ENCODE measurements at places on chromosomes 2 and 18.

DNA sequence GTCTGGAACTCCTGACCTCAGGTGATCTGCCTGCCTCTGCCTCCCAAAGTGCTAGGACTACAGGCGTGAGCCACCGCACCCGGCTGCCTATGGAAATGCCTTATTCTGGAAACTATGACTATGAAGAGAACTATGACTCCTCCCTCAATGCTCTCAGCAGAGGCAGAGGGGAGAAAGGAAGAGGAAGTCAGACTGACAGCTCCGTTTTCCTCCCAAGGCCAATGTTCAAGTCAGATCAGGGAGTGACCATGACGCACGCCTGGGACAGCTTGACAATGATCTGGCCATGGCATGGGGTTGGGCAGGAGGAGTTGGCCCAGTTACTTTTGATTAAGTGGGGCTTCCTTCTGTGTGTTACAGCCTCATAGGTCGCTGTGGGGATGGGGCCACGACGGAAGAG is 44.3 kb upstream of the MRPL33 start:
- DNase-seq: no peak

DNA sequence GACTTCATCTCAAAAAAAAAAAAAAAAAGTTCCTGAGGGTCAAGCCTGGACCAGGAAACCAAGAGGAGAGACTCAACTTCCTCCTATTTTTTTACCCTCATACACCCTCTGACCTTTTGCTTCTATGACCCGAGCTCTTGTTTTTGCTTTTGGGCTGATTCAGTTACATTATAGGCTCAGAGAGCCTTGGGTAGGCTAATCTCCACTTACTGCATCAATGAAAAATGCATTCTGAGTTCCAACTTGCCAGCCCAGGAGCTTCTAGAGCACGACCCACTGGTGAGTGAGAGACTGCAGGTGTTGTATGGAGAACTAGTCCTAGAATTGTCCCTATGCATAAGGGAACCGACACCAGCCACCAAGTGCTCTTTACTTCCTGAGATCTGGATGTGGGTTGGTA is 91.1 kb downstream of the CABLES1 start:
- no peak for DNase-seq

- no peak for DNase-seq
These were observed 13.8 kb downstream of the COL6A3 start for GRCh38 chr2:237400199-237400598.

DNA sequence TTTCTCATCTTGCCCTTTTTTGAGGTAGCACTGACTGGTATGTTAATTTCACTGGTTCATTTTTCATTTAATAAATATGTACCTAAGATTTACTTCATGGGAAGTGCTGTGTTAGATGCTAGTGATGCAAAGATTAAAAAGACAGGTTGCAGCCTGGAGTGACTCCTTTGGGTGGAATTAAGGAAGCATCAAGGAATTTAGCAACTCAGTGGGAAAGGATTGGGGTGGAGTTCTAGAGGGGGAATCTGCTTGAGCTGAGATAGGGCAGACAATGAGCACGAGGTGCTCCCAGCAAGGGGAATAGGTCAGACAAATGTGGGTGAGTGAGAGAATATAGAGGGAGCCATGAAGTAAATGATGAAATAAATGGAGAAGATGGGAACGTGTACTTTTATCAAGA is 57.0 kb downstream of the LYPD6 start:
- no peak for DNase-seq

DNA sequence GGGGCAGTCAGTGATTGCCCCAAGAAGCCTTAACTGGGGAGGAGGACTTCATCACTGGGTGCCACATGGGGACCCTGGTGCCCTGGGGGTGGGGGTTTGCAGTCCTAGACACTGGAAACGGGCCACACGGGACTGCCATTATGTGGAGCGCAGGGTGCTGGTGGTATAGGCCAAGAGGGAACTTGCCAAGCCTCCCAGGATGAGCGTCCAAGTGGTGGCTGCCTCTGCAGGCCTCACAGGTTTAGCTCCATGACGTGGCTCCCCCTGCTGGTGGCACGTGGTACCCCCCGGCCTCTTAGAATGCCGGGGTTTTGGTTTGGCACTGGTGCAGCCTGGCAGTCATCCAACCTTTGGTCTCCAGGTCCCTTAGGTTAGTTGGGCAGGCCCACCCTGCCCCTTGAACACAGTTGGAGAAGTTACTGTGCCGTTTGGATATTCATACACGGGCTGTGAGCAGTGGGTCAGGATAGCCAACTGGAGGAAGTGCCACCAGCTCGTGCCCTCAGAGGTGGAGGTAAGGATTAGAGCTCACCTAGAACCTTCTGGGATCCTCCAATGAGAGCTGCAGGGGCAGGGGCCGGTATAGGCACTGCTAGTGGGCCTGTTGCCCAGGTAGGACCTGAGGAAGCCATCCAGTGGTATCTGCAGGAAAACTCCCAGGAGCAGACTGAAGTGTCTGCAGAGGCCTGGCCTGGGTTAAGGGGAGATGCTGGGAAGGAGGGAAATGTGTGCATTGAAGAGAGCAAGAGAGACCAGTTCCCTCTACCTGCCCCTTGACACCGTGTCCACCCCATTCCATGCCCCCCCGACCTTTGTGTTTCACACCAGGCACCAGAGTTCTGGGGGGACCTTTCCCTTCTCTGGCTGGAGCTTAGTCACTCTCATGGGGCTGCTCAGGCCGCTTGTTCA is 5.7 kb downstream of the PTMA start:
- peak; percentile 83 for DNase-seq

GRCh38 chr2:12722447-12723316 is 5.9 kb downstream of the TRIB2 start:
- DNase-seq: no peak

DNA sequence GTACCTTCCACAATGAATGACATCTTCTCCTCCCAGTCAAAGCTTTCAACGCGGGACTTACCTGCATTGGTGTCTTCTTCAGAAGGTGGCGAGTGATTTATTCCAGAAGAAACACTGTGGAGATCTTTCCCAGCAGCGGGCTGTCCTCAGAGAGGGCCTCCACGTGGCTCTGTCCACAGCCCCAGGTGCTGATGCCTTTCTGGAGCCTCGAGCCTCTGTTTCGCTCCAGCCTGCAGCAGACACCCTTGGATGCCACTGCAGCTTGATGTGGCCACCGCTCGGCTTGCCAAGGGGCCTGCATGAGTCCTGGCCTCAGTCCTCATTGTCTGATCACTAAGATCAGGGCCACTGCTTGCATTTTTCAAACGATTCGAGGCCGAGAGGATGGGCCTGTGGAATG is 46.6 kb upstream of the GALR1 start:
- no peak for DNase-seq

DNA sequence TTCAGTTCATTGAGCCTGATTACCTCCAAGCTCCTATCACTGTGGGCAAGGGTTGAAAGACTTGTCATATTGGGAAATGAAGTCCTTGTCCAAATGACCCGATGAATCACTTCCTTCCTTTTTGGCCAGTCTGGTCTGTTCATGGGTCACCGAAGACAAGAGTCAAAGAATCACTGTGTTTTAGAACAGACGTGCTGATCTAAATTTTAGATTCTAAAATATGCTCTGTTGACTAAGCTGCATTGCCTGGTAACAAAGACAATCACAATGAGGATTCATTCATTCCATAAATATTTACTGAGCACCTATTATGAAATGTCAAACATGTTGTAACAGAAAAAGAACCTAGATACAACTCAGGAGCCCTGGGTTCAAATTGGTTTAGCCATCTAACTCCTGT is 99.4 kb upstream of the RND3 start:
- DNase-seq: no peak

GRCh38 chr18:15165048-15165447 is 417.1 kb downstream of the ANKRD30B start:
- DNase-seq: no peak

DNA sequence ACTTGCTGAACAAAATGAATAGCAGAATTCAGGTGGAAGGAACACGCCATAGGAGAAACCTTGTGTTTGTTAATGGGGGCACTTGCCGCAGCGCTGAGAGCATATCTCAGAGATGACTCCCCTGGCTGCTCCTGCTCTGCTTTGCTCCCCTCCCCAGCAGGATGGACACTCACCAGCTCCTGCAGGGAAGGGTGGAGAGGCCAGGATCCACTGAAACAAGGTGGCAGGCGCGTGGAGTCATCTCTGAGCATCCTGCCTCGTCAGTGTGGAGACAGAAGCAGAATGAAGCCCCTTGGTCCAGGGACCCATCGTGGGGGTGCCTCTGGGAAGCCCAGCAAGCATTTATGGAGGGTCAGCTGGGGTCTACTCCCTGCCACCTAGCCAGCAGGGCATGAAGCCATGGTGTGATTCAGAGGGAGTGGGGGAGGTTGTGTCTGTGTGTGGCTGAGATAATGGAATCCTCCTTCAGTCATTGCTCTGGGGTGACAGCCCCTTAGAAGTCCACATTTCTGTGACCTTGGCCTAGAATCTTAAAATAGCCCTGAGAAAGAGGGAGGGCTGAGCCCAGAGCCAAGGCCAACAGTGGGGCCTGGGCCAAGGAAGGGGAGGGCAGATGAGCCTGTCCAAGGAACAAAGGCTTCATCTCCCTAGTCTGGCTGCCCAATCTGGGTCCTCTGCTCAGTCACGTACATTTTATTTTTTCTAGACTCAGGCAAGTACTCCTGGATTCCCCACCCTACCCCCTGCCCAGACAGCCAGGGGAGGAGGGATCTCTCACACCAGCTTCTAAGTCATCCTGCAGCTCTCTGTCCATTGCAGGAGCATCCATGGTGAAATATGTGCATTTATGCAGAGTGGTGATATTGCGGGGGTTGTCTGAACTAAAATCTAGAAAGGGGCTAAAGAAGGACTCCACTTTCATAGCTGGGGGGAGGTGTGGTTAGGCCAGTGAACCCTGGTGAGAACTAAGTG is 215.4 kb downstream of the ZBTB7C start:
- DNase-seq: no peak

GRCh38 chr2:169977530-169977929 is 150.3 kb downstream of the UBR3 start:
- DNase-seq: no peak

GRCh38 chr2:58535990-58536389 is 294.9 kb upstream of the FANCL start:
- DNase-seq: no peak

DNA sequence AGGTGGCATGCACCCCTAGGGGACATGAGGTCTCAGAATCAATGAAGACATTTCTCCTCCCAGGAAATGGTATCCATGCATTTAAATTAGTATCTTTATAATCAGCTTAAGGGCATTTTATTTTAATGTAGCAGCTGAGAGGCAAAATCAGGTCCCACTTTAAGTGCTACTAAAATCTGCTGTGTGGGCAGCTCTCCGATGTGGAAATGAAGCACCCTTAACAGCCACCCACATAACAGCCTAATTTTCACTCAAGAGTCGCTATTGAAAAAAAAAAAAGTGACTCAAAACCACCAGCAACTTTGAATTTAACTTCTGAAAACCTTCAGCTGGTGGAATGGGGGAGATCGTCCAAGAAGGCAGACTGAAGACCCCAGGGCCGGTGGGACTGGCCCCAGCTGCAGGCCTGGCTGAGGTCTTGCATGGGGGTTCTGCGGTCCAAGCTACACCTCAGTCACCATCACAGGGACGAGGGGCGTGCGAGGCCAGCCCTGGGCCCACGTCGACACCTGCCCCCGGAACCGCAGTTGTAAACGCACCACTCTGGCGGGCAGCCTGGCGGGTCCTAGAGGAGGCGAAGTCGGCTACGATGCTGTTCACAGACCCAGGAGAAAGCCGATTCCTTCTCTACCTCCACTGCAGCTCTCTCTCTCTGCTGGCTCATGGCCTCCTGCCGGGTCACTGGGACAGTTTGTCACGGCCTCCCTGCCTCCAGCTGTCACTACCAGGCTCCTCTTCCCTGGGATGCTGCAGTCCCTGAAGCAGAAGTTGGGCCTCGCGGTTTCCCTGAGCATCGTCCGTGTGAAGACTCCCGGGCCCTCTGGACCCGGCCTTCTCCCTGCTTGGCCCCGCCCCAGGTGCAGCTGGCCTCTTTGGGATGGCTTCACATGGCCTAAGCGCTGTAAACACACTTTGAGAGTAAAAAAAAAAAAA is 111.9 kb downstream of the KCNF1 start:
- DNase-seq: no peak

DNA sequence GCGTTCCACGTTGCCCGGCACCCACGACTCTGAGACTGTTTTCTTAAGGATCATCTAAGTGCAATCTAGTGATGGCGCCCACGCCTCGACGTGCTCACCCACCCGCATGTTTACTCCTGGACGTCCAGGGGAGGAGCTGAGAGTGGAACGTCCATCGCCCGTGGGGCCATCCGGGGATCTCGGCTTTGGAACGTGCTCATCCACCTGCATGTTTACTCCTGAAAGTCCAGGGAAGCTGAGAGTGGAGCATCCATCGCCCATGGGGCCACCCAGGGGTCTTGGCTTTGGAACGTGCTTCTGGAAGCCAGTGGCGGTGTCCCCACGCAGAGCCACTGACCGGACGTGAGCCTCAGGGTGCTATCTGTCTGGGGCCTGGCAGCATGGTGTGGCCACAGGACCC is 45.6 kb upstream of the SALL3 start:
- DNase-seq: no peak

GRCh38 chr2:8405334-8405733 is 276.5 kb upstream of the ID2 start:
- no peak for DNase-seq

DNA sequence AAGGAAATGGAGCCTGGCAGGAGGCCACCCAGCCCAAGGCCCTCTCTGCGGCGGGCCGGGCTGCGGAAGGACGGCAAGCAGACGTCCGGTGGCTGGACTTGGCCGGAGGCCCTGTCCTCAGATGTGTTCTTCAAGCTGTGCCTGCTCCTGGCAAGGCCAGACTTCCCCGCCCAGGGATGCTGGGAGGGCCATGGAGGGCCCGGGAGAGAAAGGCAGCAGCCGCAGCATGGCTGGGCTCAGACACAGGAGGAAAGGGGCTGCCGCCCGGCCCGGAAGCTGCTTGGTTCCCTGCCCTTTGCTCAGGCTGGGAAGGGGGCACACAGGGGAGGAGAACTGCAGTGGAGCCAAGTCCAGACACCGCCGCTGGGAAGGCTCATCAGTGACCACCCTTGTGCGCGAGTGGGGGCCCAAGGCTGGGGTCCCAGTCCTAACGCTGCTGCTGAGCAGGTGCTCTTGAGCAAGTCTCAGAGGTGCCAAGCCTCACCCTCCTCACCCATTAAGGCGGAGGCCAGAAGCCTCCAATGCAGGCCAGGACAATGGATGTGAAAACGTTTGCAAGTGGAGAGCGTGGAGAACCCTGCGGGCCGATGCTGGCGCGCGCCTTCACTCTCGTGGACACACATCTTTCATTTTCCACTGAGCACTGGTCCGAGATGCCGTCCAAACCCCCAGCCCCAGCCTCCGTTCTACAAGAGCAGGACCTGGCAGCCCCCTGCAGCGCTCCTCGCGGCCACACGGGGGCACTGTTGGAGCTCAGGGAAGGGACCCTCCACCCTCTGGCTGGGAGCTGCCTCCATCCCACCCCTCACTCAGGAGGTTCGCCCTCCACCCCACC is 7.9 kb downstream of the CROCC2 start:
- peak; percentile 17 for DNase-seq

- no peak for DNase-seq
These were observed 122.6 kb downstream of the SMAD7 start for GRCh38 chr18:48828194-48828545.

GRCh38 chr2:160994141-160995002 is 165.9 kb upstream of the TANK start:
- peak; percentile 35 for DNase-seq

DNA sequence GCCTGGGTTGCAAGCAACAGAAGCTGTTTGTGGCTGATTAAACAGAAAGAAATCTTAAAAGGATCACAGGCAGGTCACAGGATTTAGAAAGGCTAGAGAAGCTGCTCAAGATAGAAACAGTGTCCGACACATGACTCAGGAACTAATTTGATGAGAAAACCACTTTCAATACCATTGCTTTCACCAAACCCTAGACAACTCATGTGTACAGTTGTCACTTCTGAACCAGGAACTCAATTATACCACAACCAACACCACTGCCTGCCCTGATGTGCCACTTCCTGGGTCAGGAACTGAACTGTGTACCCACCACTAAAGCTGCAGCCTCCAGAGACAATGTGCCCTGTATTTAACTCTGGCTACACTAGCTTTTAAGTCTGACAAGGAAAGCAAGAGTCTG is 56.0 kb downstream of the TMEM247 start:
- DNase-seq: no peak
